Mammary epithelial cell (primary cell): ENCODE measurements at places on chromosomes 1 and 21. TPM values are rescaled to one million over a fixed set of nuclear protein-coding genes. Genes with fewer than 3 reads are reported as not detected.

Gene TTC39A
- polyA plus RNA-seq: 0.43 TPM

Gene TFF3
- not detected for polyA plus RNA-seq

Gene RBM11
- polyA plus RNA-seq: 0.71 TPM

Gene CD34
- polyA plus RNA-seq: 0.02 TPM

Gene CSRP1
- polyA plus RNA-seq: 231 TPM

Gene MAP3K7CL
- 6.2 TPM for polyA plus RNA-seq

Gene SPRR2G
- polyA plus RNA-seq: not detected

Gene MARK1
- 5.0 TPM for polyA plus RNA-seq

Gene PADI2
- polyA plus RNA-seq: 0.97 TPM

Gene MRPL20
- polyA plus RNA-seq: 157 TPM

Gene LIN28A
- polyA plus RNA-seq: 0.02 TPM

Gene POLR3C
- 36.6 TPM for polyA plus RNA-seq

Gene TMEM52
- 1.3 TPM for polyA plus RNA-seq

Gene ACTL8
- polyA plus RNA-seq: not detected

Gene C4BPA
- polyA plus RNA-seq: not detected

Gene B3GALT2
- polyA plus RNA-seq: 0.02 TPM

Gene MR1
- polyA plus RNA-seq: 18.0 TPM

Gene TLR5
- 1.1 TPM for polyA plus RNA-seq

Gene PFKL
- polyA plus RNA-seq: 126 TPM

Gene UMODL1
- polyA plus RNA-seq: not detected

Gene RRP1
- 21.9 TPM for polyA plus RNA-seq

Gene AGT
- not detected for polyA plus RNA-seq

Gene IL20
- 0.10 TPM for polyA plus RNA-seq

Gene GJB4
- 8.5 TPM for polyA plus RNA-seq

Gene OR2T33
- not detected for polyA plus RNA-seq

Gene SLAMF1
- polyA plus RNA-seq: not detected

Gene SLC2A5
- polyA plus RNA-seq: 0.19 TPM

Gene KRTAP11-1
- polyA plus RNA-seq: not detected

Gene RXRG
- not detected for polyA plus RNA-seq

Gene ITPKB
- 4.1 TPM for polyA plus RNA-seq

Gene SH2D1B
- 0.05 TPM for polyA plus RNA-seq

Gene PLA2G2D
- not detected for polyA plus RNA-seq

Gene MMEL1
- polyA plus RNA-seq: not detected

Gene HSD3B2
- polyA plus RNA-seq: not detected

Gene ACTA1
- not detected for polyA plus RNA-seq

Gene PTAFR
- 38.1 TPM for polyA plus RNA-seq

Gene C1QA
- not detected for polyA plus RNA-seq

Gene ERG
- 0.26 TPM for polyA plus RNA-seq

Gene SPRR1B
- polyA plus RNA-seq: 168 TPM

Gene AKR7A3
- 0.16 TPM for polyA plus RNA-seq

Gene TSPAN2
- polyA plus RNA-seq: 0.07 TPM
